GM23338 (cell line): ENCODE measurements at places on chromosomes 6 and 20. TPM values are rescaled to one million over a fixed set of nuclear protein-coding genes. Genes with fewer than 3 reads are reported as not detected.

DNA sequence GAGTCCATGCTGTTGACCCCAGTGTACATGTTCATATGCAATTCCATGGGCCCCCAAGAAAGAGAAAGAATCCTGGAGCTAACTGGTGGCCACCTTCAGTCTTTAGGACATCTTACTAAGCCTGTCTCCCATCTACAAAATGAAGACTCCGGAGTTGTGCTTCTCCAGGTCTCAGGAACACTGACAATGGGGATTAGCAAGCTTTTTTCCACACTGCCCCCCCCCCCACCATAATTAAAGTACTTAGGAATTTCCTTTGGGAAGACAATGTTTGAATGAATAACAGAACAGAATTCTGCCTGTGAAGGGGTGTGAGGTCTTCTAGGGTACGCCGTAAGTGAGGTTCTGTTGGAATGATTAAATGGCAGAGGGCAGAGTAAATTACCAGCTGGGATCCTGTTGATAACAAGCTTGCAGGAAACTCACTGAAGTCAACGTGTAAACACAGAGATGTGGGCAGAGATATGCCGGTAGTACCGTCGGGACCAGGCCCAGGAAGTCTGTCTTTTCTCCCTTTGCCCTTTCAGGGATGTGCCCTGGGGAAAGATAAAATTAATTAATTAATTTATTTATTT is 63.1 kb downstream of the ANKRD6 start:
- 0 out of 2 replicates have a peak, but pooled peaks cover 6% of the 10 kb centered on the region for H3K27me3 ChIP-seq
- DNase-seq, result no peak
- H3K4me3 ChIP-seq, result no peak overlapping the region
- no peaks in the 10 kb centered on the region for H3K36me3 ChIP-seq

DNA sequence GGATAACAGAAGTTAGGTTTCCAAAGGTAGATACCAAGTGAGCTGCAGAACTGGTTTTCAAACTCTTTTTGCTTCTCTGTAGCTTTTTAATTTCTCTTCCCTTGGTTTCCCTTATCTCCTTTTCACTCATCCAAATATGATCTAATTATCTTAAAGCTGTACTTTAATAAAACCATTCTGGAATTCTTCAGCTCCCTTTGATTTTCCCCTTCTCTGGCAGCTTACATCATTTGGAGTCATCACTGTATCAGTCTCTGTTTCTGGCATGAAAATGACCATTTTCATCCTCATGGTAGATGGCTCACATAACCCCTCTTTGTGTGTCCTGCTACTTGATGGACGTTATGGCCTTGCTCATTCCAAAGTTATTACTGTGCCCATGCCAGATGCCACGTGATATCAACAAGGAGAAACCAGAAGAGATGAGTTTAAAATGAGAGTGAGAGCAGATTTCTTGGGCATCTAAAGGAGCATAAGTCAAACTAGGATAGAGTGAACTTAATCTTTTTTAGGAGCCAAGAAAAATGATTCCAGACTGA is 620.2 kb downstream of the QKI start:
- no peaks in the 10 kb centered on the region for H3K4me1 ChIP-seq
- H3K27ac ChIP-seq, result no peak overlapping the region
- no peaks in the 10 kb centered on the region for H3K27me3 ChIP-seq
- DNase-seq, result no peak

DNA sequence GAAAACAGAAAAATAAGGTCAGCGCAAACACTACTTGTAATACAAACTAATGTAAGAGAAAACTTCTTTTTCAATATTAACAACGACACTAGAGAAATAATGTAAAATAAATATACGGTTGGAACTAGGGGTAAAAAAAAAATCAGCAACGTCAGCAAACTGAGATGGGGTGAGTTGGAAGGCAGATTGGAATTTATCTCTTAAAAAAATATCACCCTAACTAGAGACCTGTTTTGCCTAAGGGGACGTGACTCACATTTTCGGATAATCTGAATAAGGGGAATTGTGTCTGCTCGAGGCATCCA is 705 bp upstream of the UTRN start:
- H3K4me3 ChIP-seq, result peak overlapping the region; percentile 80
- H3K4me1 ChIP-seq, result peaks cover 31% of the 10 kb centered on the region
- DNase-seq, result no peak
- no peak overlapping the region for H3K27ac ChIP-seq

- no peak overlapping the region for H3K27ac ChIP-seq
- H3K36me3 ChIP-seq, result no peaks in the 10 kb centered on the region
- no peak overlapping the region for H3K4me3 ChIP-seq
Observed at GRCh38 chr20:17854307-17854903, 114.2 kb downstream of the SNX5 start.

DNA sequence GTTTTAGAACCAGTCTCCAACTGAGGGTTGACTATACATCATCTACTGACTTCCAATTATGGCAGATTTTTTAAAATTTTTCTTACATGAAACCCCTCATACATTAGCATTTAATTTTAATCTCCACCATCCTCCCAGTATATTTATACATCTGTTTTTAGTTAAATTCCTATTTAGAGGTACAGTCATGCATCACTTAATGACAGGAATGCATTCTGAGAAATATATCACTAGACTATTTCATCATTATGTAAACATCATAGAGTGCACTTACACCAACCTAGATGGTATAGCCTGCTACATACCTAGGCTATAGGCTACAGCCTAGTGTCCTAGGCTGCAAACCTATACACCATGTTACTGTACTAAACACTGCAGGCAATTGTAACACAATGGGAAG is 316.7 kb upstream of the MARCKS start:
- no peak overlapping the region for H3K4me3 ChIP-seq
- peaks cover 7% of the 10 kb centered on the region; the same call in 1 of the 2 replicates for H3K4me1 ChIP-seq
- H3K36me3 ChIP-seq, result no peaks in the 10 kb centered on the region

- H3K4me3 ChIP-seq, result no peak overlapping the region
- no peaks in the 10 kb centered on the region for H3K27me3 ChIP-seq
- DNase-seq, result no peak
- no peak overlapping the region for H3K27ac ChIP-seq
- no peaks in the 10 kb centered on the region for H3K36me3 ChIP-seq
- H3K4me1 ChIP-seq, result no peaks in the 10 kb centered on the region; the same call in 1 of the 2 replicates
Observed at GRCh38 chr20:57601211-57601570, 19.0 kb downstream of the ZBP1 start.

Gene HLA-G
- 1.5 and 2.8 TPM in 2 replicates for total RNA-seq

- no peaks in the 10 kb centered on the region for H3K4me1 ChIP-seq
- H3K4me3 ChIP-seq, result no peak overlapping the region
- H3K27me3 ChIP-seq, result no peaks in the 10 kb centered on the region
- no peak for DNase-seq
- no peak overlapping the region for H3K27ac ChIP-seq
Observed at GRCh38 chr6:28303570-28303969, 22.2 kb downstream of the PGBD1 start.

DNA sequence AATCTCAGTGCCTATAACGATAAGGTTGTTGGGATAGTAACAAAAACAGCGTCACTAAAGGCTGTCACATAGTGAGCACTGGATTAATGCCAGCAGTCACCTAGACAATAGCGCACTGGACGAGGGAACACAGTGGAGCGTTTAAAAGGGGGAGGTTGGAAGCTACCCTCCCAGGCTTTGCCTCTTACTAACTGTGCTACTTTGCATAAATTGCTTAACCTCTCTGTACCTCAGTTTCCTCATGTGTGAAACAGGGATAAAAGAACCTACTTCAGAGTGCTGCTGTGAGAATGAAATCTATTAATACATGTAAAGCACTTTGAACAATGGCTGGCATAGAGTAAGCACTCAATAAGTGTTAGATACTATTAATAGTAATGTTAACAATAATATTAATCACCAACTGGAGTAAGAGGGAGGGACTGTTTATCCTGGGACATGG is 10.5 kb downstream of the BCL2L1 start:
- H3K4me3 ChIP-seq, result peak overlapping the region; percentile 3; the same call in 1 of the 2 replicates
- H3K36me3 ChIP-seq, result peaks cover 11% of the 10 kb centered on the region
- no peaks in the 10 kb centered on the region for H3K27me3 ChIP-seq
- H3K27ac ChIP-seq, result peak overlapping the region; percentile 84

- H3K27ac ChIP-seq, result no peak overlapping the region
- no peak overlapping the region for H3K4me3 ChIP-seq
- H3K27me3 ChIP-seq, result no peaks in the 10 kb centered on the region
- H3K36me3 ChIP-seq, result no peaks in the 10 kb centered on the region
- peaks cover 17% of the 10 kb centered on the region for H3K4me1 ChIP-seq
- DNase-seq, result no peak
Observed at GRCh38 chr6:133991096-133991593, 38.1 kb downstream of the TBPL1 start.

Gene ADAM33
- 4.0 and 6.0 TPM in 2 replicates for total RNA-seq

GRCh38 chr6:145086197-145086596 is 649.1 kb downstream of the EPM2A start:
- DNase-seq, result peak; percentile 52
- no peak overlapping the region for H3K27ac ChIP-seq
- H3K4me3 ChIP-seq, result no peak overlapping the region
- no peaks in the 10 kb centered on the region for H3K4me1 ChIP-seq

DNA sequence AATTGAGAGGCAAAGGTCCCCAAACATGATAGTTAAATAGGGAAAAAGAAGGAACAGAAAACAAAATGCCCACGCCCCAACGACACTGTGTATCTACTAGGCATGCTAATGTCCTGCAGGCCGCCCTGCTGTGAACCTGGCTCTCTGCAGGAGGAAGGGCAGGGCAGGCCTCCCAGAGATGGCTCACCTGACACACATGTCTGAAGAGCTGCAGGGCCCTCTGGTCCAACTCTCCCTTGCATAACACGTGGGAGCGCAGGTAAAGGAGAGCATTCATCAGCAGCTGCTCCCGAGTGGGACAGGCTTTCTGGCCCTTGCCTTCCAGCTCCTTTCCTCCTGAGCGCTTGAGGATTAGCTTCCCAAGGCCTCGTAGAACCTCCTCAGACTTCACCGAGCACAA is 53.7 kb upstream of the LYRM2 start:
- no peak overlapping the region for H3K4me3 ChIP-seq
- peaks cover 42% of the 10 kb centered on the region for H3K4me1 ChIP-seq
- peaks cover 54% of the 10 kb centered on the region for H3K36me3 ChIP-seq
- peak overlapping the region; percentile 96 for H3K27ac ChIP-seq
- DNase-seq, result peak; percentile 38
- no peaks in the 10 kb centered on the region for H3K27me3 ChIP-seq

DNA sequence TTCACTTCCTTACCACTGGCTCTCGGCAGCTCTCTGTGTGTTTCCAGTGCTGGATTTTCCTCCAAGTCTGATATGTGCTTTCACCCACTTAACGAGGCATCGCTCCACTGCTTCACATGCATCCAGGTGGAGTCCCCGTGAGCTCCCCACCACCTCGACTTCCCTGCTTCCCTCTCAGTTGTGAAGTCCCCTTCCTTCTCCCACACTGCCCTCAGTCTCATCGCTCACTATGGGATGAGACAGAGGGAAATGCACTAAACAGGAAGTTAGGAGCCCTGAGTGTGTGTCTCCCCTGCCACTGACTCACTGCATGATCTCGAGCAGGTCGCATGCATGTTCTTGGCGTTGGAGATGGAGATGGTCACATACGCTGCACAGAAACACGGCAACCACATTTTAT is 84.0 kb downstream of the MTHFD1L start:
- H3K27me3 ChIP-seq, result no peaks in the 10 kb centered on the region
- H3K4me1 ChIP-seq, result no peaks in the 10 kb centered on the region
- no peak overlapping the region for H3K27ac ChIP-seq
- no peak overlapping the region for H3K4me3 ChIP-seq
- DNase-seq, result no peak

DNA sequence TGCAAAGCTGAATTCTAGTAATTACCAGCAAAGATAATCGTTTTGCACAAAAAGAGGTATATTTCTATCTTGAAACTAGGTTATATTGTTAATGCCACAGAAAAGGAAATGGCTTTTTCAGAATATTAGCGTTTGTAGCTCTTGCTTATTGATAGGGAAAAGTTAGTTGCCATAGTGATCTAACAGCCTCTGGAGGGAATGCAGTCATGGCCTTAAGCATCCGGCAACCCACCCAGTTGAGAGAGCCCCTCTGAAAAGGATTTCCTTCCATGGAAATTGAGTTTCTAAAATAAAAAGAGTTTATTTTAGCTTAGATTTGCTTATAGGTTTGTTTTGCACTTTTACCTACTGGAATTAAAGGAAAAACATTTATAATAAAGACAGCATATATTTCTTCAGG is 224.5 kb downstream of the BCKDHB start:
- no peaks in the 10 kb centered on the region for H3K27me3 ChIP-seq
- peak; percentile 56 for DNase-seq
- peak overlapping the region; percentile 58 for H3K27ac ChIP-seq
- peaks cover 88% of the 10 kb centered on the region for H3K4me1 ChIP-seq

Gene SLC22A23
- 38.3 TPM in 2 replicates for total RNA-seq

Gene GPR31
- total RNA-seq, result not detected in 2 replicates

GRCh38 chr6:152124429-152125074 is 317.1 kb downstream of the ESR1 start:
- DNase-seq, result peak; percentile 62
- H3K27ac ChIP-seq, result no peak overlapping the region
- H3K4me3 ChIP-seq, result no peak overlapping the region
- H3K36me3 ChIP-seq, result no peaks in the 10 kb centered on the region
- H3K4me1 ChIP-seq, result no peaks in the 10 kb centered on the region

- no peak overlapping the region for H3K27ac ChIP-seq
- H3K4me1 ChIP-seq, result no peaks in the 10 kb centered on the region
- DNase-seq, result no peak
- no peaks in the 10 kb centered on the region for H3K36me3 ChIP-seq
- no peaks in the 10 kb centered on the region for H3K27me3 ChIP-seq
- H3K4me3 ChIP-seq, result no peak overlapping the region
Observed at GRCh38 chr6:112701201-112701600, 354.1 kb downstream of the RFPL4B start.

- no peaks in the 10 kb centered on the region for H3K27me3 ChIP-seq
- no peak for DNase-seq
- 0 out of 2 replicates have a peak, but pooled peaks cover 7% of the 10 kb centered on the region for H3K4me1 ChIP-seq
- H3K4me3 ChIP-seq, result no peak overlapping the region
- peaks cover 33% of the 10 kb centered on the region for H3K36me3 ChIP-seq
- H3K27ac ChIP-seq, result peak overlapping the region; percentile 9; the same call in 1 of the 2 replicates
Observed at GRCh38 chr20:37218976-37219375, 39.6 kb upstream of the MROH8 start.

DNA sequence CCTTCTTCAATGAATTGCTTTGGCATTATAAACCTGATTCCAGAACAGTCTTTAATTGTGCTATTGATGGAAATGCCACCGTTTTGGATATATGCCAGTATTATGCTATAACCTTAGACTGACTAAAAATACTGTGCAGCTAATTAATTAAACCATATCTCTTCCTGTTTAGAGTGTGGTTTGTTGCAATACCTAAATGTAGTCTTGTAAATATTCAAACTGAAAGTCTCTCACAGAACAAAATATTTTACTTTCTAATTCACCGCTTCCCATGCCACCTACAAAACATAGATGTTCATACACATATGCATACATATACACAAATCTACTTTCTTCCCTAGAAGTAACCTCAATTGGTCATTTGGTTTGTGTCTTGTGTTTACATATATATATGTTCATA is 126.6 kb downstream of the SIM1 start:
- DNase-seq, result no peak
- H3K4me3 ChIP-seq, result no peak overlapping the region
- H3K36me3 ChIP-seq, result no peaks in the 10 kb centered on the region
- H3K4me1 ChIP-seq, result no peaks in the 10 kb centered on the region
- no peaks in the 10 kb centered on the region for H3K27me3 ChIP-seq

GRCh38 chr6:2900821-2901644 is 2.1 kb downstream of the SERPINB9 start:
- H3K27ac ChIP-seq, result no peak overlapping the region
- peaks cover 24% of the 10 kb centered on the region for H3K4me1 ChIP-seq
- H3K27me3 ChIP-seq, result peaks cover 7% of the 10 kb centered on the region; the same call in 1 of the 2 replicates
- peak overlapping the region; percentile 35; the same call in 1 of the 2 replicates for H3K4me3 ChIP-seq
- peaks cover 24% of the 10 kb centered on the region for H3K36me3 ChIP-seq

- H3K4me1 ChIP-seq, result peaks cover 24% of the 10 kb centered on the region
- peaks cover 42% of the 10 kb centered on the region for H3K27me3 ChIP-seq
- no peak overlapping the region for H3K27ac ChIP-seq
- peak overlapping the region; percentile 88 for H3K4me3 ChIP-seq
- DNase-seq, result no peak
Observed at GRCh38 chr6:112253498-112253840, 898 bp downstream of the LAMA4 start.

Gene APCDD1L
- total RNA-seq, result 4.6 and 10.9 TPM in 2 replicates
